ENCODE measurements at places on chromosomes 7 and 10.

DNA sequence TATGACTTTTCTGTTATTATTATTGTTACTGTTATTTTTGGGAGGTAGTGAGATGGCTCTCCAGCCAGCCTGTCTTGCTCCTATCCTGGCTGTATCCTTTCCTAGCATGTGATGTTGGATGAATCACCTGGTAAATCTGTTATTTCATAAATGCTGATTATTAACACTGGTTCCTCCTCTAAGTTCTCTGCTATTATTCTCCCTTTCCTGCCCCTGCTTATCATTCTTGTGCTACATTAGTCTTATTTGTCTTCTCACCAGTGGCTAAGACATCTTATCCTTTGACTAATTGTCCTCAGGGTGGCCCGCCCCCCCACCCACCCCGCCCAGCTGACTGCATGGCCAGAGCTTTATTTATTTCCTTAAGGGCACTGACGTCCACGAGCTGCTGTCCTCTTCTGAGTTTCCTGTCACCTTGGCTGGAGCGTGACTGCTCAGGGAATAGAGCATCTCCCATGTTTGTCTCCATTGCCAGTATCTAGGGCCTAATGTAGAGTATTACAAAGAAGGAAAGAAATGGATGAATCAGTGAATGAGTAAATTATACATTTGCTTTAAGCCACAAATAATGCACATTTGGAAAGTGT is 110.1 kb upstream of the KLF6 start:
- DNase-seq = no peak

- DNase-seq = no peak
Observed at GRCh38 chr10:124357561-124357885, 61.2 kb downstream of the OAT start.

DNA sequence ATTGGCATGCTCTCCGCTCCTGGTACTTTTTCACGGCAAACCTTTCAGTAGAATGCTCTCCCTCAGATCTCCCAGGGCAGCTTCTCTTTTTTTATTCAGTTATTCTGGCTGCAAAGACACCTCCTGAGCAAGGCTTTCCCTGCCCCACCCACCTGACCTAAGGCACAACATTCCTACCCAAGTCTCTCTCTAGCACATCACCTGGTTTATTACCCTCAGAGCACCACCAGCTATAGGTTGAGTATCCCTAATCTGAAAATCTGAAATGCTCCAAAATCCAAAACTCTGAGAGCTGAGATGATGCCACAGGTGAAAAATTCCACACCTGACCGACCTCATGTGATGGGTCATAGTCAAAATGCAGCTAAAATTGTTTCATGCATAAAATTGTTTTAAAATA is 99.6 kb downstream of the GLI3 start:
- DNase-seq = no peak

- DNase-seq = no peak
Observed at GRCh38 chr7:142248-142941, 50.0 kb upstream of the FAM20C start.

- no peak for DNase-seq
Observed at GRCh38 chr10:50577681-50578350, 45.9 kb downstream of the SGMS1 start.

- no peak for DNase-seq
Observed at GRCh38 chr10:47139121-47139520, 160.9 kb upstream of the GDF10 start.

DNA sequence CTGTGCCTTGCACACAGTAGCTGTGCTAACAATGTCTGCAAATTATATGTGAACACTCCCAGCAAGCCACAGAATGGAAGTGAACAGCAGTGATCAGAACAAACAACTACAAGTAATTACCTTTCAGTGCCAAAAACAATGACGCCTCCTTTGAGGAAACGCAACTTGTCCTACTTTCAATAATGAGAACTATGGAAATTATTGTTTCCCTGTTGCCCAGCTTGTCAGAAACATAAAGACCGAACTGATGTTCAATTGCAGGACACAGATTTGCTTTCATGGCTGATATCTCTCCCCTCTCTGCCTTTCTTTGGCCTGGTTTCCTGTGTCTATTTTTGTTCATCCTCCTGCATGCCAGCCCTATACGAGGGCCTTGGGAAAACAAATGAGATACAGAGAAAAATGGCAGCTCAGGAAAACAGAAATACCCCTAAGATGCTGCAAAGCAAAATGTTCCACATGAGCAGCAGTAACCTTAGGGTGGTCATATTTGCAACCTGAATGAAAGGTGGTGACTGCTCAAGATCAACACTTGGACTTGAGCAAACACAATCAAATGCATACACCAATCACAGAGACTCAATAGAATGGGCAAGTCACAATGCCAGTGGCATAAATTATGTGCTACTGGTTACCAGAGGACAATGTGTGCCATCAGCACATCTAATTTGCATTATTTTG is 26.8 kb downstream of the COBL start:
- DNase-seq = no peak

DNA sequence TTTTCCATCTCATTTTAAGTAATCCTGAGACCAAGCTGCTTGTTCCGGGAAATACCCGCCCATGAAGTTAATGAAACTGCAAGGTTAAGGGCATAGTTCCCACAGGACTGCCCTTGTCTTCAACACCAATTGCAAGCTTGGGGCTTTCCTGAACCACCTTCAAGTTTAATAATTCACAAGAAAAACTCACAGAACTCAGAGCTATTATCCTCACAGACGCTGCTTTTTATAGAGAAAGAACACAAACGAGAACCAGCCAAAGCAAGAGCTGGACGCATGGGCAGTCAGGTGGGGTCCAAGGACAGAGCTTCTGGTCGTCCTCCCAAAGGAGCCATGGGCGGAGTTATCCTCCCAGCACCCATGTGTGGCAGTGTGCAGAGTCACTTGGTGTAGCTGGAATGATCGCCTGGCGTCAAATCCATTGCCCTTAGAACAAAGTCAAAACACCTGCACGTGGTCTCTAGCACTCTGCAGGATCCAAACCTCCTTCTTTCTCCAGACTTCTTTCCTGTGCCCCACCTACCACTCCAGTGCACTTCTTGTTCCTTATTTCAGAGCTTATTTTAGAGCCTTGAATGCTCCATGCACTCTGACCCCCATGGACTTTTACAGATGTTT is 56.7 kb downstream of the SNX10 start:
- DNase-seq = no peak

DNA sequence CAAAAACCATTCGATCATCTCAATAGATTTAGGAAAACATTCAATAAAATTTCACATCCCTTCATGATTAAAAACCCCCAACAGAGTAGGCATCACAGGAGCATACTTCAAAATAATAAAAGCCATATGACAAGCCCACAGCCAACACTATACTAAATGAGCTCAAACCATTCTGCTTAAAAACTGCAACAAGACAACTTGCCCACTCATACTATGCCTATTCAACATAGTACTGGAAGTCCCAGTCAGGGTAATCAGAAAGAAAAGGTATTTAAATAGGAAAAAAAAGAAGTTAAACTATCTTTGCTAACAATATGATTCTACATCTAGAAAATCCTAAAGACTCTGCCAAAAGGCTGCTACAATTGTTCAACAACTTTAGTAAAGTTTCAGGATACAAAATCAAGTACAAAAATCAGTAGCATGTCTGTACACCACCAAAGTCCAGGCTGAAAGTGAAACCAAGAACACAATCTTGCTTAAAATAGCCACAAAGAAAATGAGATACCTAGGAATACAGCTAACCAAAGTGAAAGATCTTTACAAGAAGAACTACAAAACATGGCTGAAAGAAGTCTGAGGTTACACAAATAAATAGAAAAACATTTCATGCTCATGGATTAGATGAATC is 882.6 kb downstream of the GRM8 start:
- no peak for DNase-seq

DNA sequence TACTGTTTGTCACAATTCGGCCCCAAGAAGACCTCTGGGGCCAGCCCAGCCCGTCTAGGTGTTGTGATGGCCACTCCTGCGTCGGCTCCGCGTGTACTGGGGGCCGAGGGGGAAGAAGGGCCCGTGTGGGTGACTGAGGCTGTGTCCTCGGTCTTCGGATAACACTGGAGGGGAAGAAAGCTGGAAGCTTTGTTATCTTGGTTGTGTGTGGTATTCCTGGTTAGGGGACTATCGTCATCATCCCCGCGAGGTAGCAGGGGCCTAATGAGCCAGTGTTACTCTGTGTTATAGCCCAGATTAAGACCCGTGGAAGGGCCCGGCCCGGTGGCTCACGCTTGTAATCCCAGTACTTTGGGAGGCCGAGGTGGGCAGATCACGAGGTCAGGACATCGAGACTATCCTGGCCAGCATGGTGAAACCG is 854 bp downstream of the MTG1 start:
- no peak for DNase-seq

- no peak for DNase-seq
Observed at GRCh38 chr10:4733843-4734224, 92.2 kb upstream of the AKR1E2 start.

DNA sequence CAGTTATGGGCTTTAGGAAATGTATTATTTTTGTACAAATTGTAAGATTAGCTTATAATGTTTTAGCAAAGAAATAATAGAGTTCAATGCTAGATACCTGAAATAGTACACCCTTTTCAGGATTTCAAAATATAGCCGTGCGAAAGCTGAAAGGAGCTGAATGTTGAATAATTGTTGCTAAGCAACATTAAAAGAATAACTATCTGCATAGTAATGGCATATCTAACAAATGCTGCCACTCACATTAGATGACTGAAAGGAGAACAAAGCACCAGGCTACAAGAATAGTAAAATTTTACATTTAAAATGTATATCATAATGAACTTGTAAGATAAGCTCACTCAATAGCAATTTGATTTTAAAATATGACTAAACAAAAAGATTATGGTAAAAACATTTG is 82.5 kb downstream of the SDHAF3 start:
- DNase-seq = no peak

DNA sequence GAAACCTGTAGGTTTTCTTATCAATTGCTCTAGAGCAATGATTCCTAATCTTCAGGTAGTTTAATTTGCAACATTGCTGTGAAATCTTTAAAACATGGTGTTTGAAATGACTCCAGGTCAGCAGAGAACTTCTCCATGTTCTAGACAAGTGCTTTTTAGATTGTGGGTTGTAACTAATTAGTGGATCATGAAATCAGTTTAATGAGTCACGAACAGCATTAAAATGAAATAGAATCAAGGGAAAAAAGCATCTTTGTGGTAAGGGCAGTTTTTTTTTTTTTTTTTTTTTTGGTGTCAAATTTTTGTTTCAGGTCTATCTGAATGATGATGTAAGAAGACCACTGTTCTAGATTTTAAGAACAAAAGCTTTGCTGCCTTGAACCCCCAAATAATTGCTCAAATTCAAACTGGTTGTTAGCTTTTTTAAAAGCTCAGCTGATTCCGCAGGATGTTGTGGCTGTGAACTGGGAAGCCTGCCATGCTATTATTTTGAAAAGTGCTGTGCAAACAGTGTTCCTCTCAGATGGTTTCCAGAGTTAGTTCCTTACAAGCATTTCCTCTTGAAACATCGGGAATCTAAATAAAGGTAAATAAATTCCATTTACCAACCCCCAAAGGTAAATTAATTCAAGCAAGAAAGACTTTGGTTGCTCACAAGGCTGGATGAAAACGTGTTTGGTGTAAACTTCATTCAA is 13.1 kb upstream of the PDK4 start:
- DNase-seq = no peak

- no peak for DNase-seq
Observed at GRCh38 chr10:28897617-28898464, 220.5 kb downstream of the BAMBI start.

DNA sequence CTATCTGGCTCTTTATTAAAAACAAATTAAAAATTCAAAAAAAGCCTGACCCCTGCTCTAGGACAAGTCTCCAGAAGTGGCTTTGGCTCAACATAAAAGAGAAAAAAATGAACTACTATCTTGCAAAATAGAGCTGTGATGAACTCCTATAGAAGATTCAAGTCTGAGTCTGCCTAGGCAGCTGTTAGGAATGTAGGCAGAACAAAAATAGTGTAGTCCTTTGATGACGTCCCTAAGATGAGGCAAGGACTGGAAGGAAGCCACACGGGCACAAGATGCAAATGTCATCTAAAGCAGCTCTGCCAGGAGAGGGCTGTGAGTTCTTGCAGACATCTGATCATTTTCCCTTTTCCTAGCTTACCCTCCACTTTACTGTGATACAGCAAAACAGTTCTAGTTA is 20.5 kb downstream of the ASNS start:
- no peak for DNase-seq

DNA sequence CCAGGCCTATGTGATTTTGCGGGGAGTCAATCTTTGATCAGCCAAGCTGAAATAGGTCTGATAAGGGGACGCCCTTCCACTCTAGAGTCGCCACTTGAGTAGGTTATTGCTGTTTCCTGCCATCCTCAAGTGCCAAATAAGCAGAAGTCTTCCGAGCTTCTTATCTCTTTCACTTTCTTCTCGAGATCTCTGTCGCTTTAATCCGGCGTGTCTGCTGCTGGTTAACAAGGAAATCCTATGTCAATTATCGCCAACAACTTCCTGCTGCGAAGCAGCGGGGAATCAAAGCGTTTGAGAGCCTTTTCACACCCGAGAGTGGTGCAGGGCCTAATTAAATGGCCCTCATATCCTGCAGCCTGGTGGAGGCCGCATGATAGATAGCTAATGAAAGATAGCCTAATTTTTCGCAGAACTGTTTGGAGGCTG is 215.9 kb downstream of the RAB11FIP2 start:
- no peak for DNase-seq

DNA sequence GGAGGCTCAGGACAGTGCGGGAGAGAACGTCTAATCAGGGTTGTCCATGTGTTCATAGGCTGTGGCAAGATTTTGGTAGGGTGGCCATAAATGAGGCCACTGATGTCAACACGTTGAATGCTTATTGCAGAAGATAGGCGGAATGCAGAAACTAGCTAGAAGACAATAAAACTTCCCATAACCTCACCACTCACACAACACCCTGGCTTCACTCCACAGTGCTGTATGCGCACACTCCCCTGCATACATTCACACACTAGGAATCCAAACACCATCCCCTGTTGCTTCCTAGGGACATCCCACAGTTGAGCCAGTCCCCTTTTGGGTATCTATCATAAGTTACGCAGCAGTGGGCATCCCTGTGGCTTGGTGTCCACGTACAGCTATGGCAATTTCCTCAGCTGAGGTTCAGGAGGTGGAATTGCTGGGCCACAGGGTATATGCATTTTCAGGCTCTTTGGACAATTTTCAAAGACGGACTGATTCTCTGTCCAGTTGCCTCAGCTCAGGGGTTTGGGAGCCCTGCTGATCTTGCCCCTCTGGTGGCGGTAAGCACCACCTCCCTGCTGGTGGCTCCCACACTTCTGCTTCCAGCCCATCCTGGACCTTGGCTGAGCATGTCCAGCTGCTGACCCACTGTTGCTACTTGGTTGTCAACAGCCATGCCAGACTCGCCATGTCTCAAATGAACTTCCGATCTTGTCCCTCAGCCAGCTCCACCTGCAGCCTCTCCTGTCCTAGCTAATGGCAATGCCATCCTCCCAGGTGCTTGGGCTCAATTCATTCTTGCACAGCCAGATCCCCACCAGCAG is 36.4 kb downstream of the CDH23 start:
- DNase-seq = no peak

DNA sequence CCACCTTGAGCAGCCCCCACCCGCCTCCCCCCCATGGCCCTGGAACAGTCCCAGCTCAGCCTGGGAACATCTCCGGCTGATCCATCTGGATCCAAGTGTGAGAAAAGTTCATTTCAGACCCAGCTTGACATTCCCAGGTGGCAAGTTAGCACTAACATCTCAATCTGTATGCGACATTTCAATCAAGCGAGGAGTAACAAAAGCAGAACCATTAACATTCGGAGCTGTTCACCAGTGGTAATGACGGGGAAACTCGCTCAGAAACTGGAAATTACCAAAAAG is 65.4 kb downstream of the PAX2 start:
- no peak for DNase-seq
